Keratinocyte (primary cell): ENCODE measurements at places on chromosomes 4 and X.

DNA sequence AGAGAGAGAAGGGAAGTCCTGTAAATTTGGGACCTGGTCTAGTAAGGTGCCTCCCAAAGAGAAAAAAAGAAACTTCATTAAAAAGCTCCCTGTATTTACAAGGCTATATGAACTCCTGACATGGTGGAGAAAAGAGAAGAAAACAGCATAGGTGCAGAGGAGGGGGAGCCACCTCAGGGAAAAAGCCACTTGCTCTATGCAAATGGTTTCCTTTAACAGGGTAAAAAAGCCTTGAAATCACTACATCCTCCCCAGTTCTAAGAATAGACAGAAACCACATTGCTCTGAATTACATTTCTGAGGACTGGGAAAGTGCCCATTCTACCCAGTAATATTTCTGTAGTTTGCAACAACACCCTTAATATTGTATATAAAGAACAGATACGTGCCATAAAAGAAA is 165.5 kb downstream of the KLF8 start:
- DNase-seq, result no peak

DNA sequence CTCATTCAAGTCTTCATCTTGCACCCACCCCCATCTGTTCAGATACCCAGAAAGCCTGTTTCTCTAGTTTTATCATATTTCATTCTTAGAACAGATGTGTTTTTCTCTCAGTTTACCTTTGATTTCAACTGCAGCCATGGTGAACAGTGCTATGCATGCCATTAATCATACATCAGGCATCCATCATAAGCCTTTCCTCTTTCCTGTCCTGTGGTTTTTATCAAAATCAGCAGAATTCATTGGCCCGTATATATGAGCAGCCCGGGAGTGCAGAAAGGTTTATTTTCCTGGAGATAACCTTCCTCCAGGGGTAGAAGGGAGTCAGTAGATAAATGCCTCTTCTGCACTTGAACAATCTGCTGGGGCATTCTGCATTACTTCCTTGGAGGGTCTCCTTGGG is 65.7 kb downstream of the IL21 start:
- DNase-seq, result no peak

- DNase-seq, result no peak
Measured at GRCh38 chr4:134027931-134028330, 173.7 kb downstream of the PABPC4L start.

DNA sequence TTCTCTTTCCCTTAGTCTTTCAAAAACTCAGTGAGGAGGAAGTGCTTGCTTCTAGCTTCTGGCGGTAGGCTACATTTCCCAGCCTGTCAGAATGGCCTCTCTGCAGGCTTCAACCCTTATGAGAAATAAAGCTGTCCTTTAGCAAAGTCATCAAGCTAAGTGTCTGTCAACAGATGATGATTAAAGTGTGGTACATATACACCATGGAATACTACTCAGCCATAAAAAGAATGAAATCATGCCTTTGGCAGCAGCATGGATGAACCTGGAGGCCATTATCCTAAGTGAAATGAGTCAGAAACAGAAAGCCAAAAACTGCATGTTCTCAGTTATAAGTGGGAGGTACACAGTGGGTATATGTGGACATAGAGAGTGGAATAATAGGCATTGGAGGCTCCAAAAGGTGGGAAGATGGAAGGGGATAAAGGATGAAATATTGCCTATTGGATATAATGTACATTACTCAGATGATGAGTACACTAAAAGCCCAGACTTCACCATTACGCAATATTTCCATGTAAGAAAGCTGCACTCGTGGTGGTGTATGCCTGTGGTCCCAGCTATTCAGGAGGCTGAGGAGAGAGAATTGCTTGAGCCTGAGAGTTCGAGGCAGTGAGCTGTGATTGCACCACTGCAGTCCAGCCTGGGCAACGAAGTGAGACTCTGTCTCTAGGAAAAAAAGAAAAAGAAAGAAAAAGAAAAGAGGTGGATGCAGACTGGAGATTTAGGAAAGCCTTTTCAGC is 7.9 kb downstream of the TRIM2 start:
- DNase-seq, result no peak

DNA sequence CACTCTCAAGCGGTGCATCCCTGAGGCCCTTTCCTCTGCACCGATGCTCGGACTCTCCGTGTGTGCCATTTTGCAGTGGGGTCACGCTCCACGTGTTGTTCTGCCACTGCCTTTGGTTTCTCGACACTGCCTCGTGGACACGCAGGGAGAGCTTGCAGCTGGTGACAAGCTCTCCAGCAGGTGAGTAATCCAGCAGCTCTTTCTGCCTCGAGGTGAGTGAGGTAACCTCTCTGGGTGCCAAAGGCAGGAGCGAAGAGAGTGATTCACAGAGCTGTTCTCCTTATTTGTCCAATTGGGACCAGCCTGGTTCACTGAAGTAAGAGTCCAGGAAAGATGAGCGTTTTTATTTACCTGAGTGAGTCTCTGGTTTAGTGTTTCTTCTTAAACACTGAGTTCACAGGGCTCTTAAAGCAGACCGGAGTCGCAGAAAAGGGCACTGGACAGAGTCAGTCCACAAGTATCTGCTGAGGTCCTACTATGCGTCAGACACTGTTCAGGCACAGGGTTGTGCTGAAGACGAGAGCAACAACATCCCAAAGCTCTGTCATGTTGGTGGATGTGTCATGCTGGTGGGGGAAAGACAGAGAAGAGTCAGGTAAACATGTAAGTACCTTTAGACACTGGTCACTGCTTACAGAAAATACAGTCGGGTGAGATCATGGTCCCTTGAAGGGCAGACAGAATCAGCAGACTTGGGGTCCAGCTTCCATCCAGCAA is 61.8 kb downstream of the FHDC1 start:
- peak; percentile 89 for DNase-seq

DNA sequence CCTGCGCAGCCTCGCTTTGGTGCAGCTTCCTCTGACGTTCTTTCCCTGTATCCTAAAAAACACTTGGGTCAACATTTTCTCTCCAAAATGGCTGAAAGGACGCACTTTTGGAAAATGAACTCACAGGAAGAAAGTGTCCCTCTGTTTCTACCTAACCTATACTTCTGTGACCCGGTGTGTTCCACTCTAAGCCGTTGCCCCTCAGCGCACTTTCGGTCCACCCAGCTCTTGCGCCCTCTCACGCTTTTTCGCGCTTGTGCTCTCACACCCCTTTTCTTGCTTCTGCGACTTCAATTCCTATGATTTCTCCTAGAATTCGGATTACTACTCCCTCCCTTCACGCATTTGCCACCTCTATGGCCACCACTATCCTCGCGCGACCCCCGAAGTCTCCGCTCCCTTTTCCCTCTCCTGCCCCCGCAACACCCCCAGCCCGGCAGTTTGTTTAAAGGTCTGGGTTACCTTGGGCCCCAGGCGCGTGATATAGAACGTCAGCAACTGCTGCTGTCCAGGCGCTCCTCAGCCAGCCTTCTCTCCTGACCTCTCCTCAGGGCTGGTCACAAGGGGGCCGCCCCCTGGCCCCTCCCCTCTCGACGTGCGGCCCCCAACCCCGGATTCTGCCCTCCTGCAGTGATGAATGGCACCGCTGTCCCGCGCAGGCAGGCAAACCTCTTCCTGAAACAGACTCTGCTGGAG is at the start of gene USP51:
Gene USP51 (minus strand): TSS at position 535 of the 696 bp plus-strand sequence. CDS start 909 bp downstream, outside the sequence.
- DNase-seq, result no peak

DNA sequence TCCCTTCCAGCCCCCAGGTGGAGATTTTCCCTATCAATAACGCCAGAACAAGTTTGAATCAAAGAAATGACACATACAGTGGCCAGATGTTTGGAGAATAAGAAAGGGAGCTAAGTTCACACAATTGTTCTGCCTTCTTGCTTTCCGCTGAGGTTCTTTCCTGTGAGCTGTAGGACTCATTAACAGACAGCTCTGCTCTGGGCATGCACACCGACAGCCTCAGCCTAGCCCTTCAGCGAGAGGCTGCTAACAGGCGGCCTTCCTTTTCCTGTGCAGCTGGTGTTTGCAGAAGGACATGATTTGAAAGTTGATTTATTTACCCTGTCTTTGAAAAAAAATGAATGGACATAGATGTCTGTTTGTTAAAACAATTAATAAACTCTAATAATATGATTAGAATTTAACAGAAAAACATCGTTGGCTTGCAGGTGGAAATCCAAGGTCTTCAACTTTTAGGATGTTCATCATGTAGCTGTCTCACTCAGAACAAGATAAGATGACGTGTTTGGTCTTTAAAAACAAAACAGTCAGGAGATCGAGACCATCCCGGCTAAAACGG is 183.3 kb downstream of the KDR start:
- DNase-seq, result no peak

GRCh38 chrX:110153896-110154295 is 151.0 kb downstream of the TMEM164 start:
- no peak for DNase-seq

- DNase-seq, result no peak
Measured at GRCh38 chr4:1012034-1012739, 761 bp downstream of the FGFRL1 start.

DNA sequence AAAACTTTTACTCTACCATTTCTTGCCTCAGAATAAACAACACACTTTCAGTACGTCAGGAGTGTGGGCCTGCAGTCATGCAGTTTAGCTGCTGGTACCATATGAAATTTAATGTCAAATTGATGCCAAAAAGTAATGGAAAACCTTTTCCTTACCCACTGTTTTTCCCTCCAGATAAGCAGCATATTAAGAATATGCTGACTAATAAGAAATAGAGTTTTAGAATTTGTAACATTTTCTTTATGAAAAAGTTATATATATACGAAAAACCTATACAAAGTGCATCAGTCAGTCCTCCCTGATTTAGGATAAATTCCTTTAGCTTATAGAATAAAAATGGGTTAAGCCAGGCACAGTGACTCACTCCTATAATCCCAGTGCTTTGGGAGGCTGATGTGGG is 206.8 kb upstream of the PPARGC1A start:
- no peak for DNase-seq

- DNase-seq, result no peak
Measured at GRCh38 chr4:4554234-4554633, 12.4 kb upstream of the STX18 start.

DNA sequence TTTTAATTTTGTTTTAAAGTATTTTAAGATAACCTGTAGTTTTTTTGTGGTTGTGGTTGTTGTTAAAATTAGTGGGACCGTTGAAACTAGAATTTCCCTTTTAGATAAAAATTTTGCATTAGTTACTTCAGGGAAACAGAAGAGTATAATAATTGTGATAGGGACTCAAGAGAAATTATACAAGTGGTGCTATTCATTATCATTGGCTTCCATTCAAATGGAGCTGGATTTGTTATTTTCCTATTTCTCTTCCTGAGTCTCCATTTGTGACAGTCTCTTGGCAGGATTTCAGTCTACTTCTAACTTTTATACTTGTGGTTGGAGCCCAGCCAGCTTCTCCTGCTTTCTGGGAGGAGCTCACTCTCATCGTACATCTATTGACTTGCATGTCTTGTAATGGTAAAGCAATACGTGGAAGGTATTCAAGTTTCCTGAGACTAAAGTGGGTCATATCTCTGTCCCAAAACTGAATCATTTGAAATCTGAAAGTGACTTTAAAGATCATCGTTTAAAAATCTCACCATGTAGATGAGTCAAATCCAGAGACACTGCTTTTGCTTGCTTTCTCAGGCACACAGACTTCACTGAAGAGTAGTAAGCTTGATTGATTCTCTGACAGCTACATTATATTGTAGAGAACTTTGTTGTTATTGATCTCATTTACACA is 155.8 kb downstream of the RPA4 start:
- DNase-seq, result no peak

DNA sequence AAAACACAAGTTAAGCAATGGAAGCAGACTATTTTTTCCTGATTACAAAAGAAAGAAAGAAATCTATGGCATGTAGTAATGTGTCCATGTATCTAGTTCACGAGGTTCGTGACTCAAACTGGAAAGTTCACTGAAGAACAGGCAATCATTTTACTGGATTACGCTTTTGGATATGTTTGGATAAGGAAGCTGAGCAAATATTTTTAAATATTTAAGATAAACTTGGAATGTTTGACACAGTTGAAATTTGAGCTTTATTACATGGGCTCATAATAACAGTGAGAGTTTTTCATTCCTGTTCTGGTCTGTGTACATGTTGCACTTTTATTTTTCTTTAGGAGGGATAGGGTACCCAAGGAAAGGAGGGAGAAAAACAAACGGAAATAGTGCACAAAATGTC is 244.2 kb upstream of the GK2 start:
- no peak for DNase-seq

DNA sequence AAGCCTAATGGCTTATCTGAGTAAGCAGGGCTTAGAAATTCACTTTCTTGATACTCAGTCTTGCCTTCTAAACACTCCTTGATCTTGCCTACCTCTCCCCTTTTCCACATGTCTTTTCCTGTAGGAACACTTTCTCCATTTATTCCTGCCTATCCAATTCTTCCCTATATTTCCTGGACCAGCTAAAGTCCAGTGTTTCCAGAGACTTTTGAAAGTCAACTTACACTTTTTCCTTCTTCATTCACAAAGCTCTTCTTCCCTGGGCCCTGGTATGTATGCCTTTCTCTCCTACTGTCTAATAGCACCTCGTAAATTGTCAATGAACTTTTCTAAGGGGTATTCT is 20.6 kb downstream of the VSIG4 start:
- DNase-seq, result no peak

DNA sequence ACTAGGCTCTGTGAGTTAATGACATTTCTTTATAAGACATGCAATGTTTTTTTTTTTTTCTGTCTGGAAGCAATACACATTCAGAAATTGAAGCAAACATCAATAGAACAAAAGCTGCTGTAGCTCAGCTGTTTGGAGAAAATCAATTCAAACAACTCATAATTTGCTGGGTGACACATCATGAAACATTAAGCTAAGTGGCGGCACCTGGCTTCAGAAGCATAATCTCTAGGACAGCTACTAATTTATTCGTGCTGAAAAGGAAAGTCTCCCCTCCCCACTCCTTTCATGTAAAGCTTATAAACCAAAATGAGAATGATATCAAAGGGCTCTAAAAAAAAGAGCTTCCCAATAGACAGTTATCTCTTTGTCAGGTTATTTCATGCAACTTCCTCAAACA is 73.9 kb downstream of the LUZP4 start:
- no peak for DNase-seq

DNA sequence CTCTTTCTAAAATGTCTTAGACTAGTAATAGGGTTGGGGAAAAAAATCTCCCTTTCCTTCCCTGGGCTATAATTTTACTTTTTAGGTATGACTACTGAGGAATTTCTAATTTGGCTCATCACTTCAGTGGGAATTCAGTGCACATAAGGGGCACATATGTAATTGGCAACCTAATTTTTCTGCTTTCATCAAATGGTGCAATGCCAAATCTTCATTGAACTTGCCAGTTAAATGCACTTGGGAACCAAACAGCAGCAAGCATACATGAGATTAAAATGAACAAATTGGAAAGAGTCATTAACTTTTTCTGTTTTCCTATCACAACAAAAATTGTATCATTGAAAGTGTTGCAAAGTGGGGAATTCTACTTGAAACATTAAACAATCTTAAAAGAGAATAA is 2.9 kb upstream of the CCSER1 start:
- DNase-seq, result no peak

GRCh38 chr4:79651456-79651855 is 243.4 kb upstream of the GK2 start:
- no peak for DNase-seq

GRCh38 chrX:68912113-68912512 is 83.3 kb downstream of the EFNB1 start:
- DNase-seq, result no peak

- DNase-seq, result no peak
Measured at GRCh38 chrX:68372665-68373064, 60.6 kb downstream of the OPHN1 start.

- DNase-seq, result no peak
Measured at GRCh38 chr4:127134490-127134889, 498.3 kb upstream of the INTU start.
